Astrocyte of the spinal cord (primary cell): ENCODE measurements at places on chromosomes 7 and 10.

DNA sequence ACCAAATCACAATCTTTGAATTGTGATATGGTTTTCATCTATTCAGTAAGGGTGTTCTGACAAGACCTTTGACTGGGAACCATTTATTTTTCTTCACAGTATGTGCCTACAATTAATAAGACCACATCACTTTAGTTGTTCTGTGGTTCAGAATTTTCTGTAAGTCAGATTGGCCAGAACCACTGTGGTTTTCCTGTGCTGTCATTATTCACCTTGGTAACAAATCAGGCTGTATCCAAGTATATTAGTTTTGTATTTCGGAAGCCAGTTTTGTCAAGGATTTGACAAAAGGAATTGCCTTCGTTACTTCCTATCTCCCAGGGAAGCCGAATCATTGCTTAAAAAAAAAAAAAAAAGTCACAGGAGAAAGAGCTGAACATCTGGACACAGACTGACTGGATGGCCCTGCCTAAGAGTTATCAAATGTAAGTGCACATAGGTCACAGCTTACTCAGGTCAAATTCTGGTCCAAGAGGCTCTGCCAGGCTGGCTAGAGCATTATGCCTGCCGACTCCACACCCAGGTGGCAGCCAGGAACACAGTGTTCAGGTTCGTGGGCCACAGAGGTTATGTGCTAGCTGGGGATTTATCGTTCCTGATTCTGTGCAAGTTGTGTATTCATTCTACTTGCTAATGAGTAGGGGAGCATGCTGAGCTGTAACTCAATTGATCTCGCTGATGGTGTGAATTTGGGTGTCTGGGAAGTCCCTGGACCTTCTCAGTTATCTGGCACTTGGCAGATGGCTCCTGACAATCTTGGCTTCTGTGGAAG, 175.3 kb downstream of the JAZF1 start:
- peak; percentile 56 for DNase-seq

DNA sequence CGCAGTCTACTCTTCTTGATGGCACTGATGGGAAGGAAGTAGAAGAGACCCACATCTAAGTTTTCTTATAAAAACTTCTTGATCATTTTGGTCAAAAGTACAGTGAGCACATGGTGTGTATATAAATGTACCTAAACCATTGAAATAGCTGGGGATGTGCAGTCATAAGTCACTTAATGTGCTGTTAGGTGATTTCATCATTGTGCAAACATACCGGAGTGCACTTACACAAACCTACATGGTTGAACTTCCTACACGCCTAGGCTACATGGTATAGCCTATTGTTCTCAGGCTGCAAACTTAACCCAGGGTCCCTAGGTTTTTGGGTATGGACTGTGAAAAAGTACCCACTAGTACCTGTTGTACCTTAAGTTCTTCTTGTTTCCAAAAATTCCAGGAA, 123.3 kb upstream of the ZNF438 start:
- DNase-seq, result no peak

GRCh38 chr10:128958834-128959690, 508.0 kb upstream of the MGMT start:
- no peak for DNase-seq

GRCh38 chr7:158186406-158186805, 401.2 kb downstream of the PTPRN2 start:
- no peak for DNase-seq

GRCh38 chr10:103929381-103929921, 11.5 kb upstream of the STN1 start:
- DNase-seq, result no peak

- peak; percentile 57 for DNase-seq
Measured at GRCh38 chr10:122911889-122912484, 1.6 kb downstream of the FAM24A start.

DNA sequence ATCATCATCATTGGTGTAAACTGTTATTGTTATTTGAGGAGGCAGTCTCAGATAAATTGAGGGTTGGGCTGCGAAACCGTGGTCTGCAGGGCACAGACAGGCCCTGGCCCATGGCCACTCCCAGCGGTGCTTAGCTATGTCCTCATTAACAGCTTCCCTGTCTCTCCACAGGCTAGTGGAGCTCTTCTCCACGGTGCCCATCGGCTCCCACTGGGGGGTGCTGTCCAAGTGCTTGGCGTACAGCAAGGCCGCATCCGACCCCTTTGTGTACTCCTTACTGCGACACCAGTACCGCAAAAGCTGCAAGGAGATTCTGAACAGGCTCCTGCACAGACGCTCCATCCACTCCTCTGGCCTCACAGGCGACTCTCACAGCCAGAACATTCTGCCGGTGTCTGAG, 21.6 kb downstream of the GPR26 start:
- no peak for DNase-seq

DNA sequence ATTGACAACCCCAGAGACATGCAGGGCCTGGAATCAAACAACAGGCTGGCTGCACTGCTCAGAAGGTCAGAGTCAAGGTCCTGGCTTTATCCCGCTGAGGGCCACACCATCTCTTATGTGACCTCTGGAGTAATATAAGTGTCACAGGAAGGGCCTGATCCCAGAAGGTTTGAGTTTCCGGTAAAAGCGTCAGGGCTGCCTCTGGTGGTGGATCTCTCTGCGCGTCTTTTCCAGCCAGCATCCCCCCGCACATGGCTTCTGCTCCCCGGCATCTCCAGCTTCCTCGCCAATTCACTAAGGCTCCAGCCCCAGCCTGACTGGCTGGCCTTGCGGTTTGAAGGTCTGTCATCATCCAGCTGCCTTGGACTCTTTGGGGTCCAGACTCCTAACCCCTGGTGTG, 54.2 kb downstream of the SNX10 start:
- DNase-seq, result no peak

- DNase-seq, result no peak
Measured at GRCh38 chr7:91962419-91962818, 21.8 kb downstream of the AKAP9 start.

DNA sequence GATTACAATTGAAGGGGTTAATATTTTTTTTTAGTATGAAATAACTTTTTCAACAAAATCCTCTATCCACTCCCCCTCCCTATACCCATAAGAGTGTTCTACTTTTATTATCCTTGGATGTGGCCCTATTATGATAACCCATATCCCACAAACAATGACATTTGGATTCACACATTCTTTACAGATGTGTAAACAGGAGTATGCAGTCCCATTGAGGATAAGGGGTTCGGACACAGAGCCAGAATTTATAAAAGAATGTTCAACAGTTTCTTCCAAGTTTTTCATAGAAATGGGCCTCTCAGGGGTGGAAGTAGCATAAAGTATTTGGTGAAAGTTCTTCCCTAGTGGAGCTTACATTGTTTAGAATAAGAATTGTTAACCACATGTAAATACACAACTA, 16.1 kb upstream of the PCLO start:
- DNase-seq, result peak; percentile 33

GRCh38 chr10:76784076-76784475, 853.5 kb downstream of the KCNMA1 start:
- no peak for DNase-seq

DNA sequence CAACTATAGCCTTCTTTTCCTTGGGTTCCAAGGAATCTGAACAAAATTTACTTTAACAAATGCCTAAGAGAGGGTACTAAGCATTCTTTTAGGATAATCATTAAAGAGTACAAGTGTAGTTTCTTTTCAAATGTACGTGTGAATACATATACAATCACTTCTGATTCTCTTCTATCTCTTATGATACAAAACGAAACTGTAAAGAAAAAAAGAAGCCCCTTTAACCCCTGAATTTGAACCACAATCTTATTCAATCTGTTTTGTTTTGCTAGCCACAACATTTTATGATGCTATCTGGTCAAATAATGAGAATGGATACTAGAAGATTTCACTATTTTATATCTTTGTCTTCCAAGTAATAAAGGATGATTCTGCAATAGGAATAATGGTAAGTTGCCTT, 48.7 kb downstream of the SIRT1 start:
- no peak for DNase-seq

GRCh38 chr7:117014673-117015133, 61.4 kb downstream of the ST7 start:
- DNase-seq, result peak; percentile 39

DNA sequence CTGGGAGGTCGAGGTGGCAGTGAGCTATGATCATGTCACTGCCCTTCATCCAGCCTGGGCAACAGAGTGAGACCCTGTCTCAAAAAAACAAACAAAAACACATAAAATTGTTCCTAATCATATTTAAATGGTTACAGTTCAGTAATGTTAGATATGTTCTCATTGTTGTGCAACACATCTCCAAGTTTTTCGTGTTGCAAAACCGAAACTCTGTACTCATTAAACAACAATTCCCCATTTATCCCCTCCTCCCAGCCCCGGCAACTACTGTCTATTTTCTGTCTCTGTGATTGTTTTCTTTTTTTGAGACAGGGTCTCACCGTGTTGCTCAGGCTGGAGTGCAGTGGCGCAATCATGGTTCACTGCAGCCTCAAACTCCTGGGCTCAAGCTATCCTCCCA, 16.1 kb upstream of the PRXL2A start:
- DNase-seq, result no peak

DNA sequence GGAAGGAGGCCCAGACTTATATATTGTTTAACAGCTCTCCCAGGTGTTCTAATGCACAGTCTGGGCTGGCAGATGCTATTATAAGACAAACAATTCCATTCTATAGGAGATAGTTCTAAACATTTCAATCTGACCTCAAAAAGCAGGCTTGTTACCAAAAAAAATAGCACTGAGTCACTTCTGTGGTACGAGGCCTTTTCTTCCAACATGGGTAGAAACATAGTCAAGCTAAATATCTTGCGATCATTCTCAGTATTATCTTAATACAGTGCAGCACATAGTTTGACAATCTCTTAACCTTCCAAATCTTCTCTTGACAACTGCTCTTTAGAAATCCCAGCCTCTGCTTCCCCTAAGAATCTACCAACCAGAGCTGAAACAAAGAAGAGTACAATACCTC, 46.6 kb upstream of the MKX start:
- peak; percentile 65 for DNase-seq

DNA sequence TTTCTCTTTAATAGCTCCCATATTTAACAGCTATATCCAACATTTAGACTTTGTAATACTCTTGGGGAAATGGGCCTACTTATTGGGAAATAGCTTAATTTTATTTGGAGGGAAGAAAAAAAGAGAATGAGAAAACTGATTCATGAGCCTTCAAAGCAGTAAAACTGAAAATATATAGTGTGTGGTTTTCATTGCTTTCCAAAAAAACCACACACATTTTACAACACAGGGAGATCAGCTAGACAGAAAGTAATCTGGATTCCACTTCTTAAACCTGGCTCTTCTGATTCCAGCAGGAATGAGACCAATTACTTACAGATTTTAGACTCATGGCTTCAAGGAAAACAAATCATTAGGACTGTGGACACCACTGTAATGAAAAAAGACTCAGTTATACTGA, 48.7 kb downstream of the CH25H start:
- peak; percentile 71 for DNase-seq
